Stimulated activated CD8-positive, alpha-beta memory T cell treated with anti-CD3 and anti-CD28 coated beads, Interleukin-2, amount 100 ng/mL, for 1 hour (primary cell): ENCODE measurements at places on chromosomes 7 and 10.

DNA sequence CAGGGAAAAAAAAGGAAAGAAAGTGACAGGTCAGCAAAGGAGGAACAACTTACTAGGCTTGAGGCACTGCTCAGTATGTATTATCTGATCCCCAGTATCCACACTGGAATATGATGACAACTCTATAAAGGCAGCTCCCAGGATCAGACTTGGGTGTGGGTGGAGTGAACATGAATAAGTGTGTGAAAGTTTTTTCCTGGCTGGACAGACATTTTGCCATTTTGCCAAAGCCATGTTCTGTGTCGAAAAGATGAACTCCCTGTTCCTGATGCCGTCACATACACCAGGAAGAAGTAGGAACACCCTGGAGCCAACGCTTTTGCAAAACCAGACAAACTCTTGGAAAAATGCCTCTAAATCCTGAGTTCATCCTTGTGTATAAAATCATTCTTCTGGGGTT is 143.2 kb upstream of the MEOX2 start:
- DNase-seq, result no peak

GRCh38 chr10:90378524-90379076 is 479.2 kb downstream of the HTR7 start:
- no peak for DNase-seq

DNA sequence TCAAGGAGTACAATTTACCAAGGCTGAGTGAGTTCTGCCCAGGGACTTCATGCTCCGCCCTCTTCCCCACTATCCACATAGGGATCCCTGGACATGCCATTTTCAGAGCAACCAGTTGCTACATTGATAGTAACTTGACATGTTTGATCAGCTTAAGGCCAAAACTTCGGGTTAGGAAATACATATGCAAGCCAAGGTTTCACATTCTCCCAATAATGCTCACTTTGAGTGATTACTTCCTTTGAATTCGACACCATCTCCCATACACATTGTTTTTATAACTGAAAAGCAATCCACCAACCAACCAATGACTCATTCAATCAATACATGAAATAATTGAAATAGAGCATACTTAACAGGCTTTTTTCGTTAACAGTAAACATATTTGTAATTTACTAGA is 137.9 kb downstream of the GLI3 start:
- no peak for DNase-seq

- DNase-seq, result no peak
These were observed 159.6 kb downstream of the LSM5 start for GRCh38 chr7:32330602-32331001.

DNA sequence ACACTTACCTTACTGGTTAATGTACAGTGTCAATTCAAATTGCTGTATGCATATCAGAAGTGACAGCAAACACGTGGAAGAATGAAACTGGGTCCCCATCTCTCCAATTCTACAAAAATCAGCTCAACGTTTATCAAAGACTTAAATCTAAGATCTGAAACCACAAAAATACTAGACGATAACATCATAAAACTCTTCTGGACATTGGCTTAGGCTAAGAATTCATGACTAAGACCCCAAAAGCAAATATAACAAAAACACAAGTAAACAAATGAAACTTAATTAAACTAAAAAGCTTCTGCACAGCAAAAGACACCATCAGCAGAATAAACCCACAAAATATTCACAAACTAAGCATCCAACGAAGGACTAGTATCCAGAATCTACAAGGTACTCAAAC is 35.9 kb upstream of the PFKP start:
- no peak for DNase-seq

DNA sequence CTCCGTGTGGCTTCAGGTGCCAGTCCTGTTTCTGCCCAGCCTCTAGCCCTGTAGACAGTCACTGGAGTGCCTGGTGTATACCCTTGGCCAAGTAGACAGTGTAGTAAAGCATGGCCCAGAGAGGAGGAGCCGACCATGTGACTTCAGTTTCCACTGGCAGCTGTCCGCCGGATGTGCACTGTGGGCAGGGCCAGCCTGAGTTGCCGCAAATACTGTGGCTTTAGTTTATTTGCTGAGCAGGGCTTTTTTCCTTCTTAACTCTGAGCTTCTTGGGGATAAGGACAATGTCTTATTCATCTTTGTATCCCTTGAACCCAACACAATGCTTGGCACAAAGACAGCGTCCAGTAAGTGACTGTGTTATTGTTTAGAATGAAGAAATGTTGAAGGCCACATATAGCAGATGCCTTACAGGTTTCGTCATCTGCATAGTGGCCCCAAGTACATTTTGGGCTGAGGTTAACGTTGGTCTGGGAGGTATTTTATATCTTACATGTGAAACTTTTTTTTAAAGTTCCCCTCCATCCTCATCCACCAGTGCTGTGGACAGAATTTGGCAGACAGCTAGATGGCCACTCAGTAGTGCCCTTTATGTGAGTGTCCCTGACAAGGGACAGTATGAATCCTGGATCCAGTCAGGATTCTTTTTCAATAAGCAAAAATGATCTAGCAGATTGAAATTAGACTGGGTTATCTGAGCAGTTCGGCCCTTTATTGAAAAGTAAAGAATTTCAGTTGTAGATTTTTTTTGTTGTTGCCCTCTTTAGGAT is 40.6 kb downstream of the CYP17A1 start:
- peak; percentile 34 for DNase-seq

GRCh38 chr10:9957351-9957750 is 1060.3 kb upstream of the CELF2 start:
- DNase-seq, result no peak

- DNase-seq, result no peak
These were observed 91.8 kb downstream of the ARHGAP12 start for GRCh38 chr10:31836569-31837406.

- no peak for DNase-seq
These were observed 41.2 kb downstream of the CALML3 start for GRCh38 chr10:5565671-5566581.
